ENCODE measurements at places on chromosomes 7 and 10. TPM values are rescaled to one million over a fixed set of nuclear protein-coding genes. Genes with fewer than 3 reads are reported as not detected.

DNA sequence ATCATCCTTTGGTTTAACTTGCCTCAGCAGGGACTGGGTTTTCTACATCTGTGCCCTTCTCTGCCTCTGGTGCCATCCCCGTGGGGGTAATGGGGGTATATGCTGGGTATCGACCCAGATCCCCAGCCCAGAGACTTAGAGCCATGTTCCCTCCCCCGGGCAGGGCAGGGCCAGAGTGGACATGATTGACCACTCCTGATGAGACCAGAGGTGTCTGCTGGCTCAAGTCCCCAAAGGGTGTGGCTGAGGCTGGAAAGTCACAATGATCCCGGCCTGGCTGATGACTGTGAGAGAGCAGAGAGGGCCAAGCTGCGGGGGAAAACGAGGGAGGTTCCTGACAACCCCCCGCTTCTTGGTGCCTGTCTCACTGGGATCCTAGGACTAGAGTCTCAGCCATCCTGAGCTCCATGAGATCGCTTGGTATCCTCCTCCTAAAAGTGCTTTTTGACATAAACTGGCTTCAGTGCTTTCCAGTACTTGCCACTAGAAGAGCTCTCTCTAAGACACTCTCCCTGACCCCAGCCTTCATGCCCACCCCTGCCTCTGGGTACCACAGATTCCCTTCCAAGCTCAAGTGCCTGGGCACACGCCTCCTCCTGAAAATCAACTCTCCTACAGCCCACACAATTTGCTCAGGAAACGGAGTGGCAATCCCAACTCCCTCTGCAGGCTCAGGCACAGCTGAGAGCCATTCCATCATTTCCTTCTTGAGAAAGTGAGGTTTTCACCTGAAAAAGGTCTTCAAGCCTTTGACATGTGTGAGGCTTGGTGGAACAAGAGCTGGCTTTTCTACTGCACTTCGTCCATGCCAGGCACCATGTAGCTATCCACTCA lies 33.9 kb downstream of the DRGX start:
- no peak for DNase-seq

Gene SPDYE2B
- not detected for total RNA-seq

- DNase-seq: no peak
Measured at GRCh38 chr7:44564606-44565005, 9.1 kb downstream of the DDX56 start.

Gene ABCB1
- 5.5 TPM for total RNA-seq

GRCh38 chr10:65891073-65891981 lies 1034.5 kb upstream of the LRRTM3 start:
- DNase-seq: no peak

DNA sequence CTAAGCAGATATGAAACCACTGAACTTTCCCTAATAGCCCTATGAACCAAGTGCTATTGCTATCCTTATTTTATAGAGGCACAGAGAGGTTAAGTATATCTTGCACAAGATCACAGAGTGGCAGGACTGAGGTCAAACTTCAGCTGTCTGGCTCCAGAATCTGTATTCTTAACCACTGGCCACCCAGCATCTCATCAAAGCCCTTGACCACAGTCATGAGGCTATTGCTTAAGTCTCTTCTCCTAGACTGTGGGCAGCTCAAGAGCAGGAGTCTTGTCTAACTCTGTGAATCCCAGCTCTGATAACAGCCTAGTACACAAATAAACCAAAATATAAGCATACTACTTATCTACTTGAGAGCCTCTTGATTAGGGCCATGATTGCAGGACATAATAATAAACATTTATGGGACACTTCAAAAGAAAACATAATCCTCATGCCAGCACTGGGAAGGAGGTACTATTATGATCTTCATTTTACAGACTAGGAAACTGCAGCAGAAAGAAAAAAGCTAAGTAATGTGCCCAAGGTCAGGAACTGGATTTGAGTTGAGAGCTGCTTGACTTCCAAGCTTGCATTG lies 22.4 kb upstream of the SMC3 start:
- DNase-seq: no peak

GRCh38 chr10:100192350-100192749 lies 6.5 kb upstream of the ERLIN1 start:
- no peak for DNase-seq

DNA sequence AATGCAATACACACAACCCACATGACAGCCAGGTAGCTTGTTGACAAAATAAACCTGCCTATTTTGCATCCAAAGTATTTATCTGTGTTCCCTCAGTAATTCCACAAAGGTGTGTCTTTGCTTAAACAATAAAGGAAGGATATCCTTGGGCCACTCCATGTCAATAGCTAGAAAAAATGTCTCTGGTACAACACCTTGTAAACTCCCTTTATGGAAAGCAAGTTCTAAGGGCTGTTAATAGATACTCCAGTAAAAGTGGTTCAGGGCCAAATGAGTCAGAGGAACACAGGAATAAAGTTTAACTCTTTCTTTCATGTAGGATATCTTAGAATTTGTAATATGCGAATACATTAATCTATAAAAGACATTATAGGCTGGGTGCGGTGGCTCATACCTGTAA lies 96.9 kb upstream of the LRRTM3 start:
- no peak for DNase-seq

Gene OSBPL3
- total RNA-seq: 0.96 TPM

Gene LRIT1
- not detected for total RNA-seq

DNA sequence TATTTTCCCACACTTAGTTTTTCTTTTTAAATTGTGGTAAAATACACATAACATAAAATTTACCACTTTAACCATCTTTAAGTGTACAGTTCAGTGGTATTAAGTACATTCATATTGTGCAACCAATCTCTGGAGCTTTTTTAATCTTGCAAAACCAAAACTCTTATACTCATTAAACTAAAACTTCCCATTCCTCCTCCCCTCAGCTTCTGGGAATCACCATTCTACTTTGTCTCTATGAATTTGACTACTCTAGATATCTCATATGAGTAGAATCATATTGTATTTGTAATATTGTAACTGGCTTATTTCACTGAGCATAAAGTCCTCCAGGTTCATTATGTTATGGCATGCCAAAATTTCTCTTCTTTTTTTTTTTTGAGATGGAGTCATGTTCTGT lies 86.4 kb upstream of the JAZF1 start:
- DNase-seq: no peak

- DNase-seq: peak; percentile 81
Measured at GRCh38 chr10:5975641-5976473, 1.5 kb downstream of the IL15RA start.

Gene LIPN
- not detected for total RNA-seq

GRCh38 chr7:51261950-51262795 lies 54.4 kb downstream of the COBL start:
- no peak for DNase-seq

DNA sequence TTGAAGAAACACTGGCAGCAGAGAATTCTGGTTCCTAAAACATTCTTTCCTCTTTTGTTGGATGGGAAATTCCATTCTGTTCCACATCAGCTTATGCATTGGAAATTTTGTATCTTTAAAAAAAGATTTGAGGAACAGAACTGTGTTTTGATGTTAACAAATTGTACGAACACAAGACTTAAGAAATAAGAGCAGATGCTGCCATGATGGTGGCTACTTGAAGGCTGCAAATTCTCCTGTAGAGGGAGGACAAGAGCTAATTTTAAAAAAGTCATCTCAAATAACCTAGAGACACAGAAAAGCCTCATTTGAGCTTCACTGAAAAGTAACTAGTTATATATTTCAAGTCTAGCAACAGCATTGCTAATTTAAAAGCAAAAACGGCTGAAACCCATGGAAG lies 29.8 kb downstream of the NDUFB2 start:
- no peak for DNase-seq

Gene GOLGA7B
- 0.11 TPM for total RNA-seq

- no peak for DNase-seq
Measured at GRCh38 chr7:43612128-43612527, 29.2 kb downstream of the STK17A start.

GRCh38 chr7:157061979-157062378 lies 51.5 kb upstream of the MNX1 start:
- no peak for DNase-seq

Gene ZNF853
- total RNA-seq: 12.2 TPM

Gene CTTNBP2
- total RNA-seq: 3.0 TPM

DNA sequence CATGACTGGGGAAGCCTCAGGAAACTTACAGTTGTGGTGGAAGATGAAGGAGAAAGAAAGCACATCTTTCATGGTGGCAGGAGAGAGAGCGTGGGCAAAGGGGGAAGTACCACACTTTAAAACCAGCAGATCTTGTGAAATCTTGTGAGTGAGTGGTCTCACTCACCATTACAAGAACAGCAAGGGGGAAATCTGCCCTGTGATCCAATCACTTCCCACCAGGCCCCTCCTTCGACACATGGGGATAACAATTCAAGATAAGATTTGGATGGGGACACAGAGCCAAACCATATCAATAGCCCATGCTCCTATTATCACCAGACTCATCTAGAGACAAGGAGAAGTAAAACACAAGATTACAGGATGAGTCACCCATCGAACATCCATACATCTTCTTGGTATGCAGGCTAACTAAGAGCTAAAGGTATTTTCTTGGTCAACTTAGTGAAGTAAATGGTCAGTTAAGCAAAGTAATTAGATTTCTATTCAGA lies 55.3 kb upstream of the YAE1 start:
- no peak for DNase-seq

Gene STARD3NL
- 19.7 TPM for total RNA-seq

Gene SUN3
- total RNA-seq: not detected

Gene OPALIN
- total RNA-seq: not detected

GRCh38 chr10:114957673-114958072 lies 19.7 kb downstream of the TRUB1 start:
- no peak for DNase-seq

Gene PPP1R17
- not detected for total RNA-seq

DNA sequence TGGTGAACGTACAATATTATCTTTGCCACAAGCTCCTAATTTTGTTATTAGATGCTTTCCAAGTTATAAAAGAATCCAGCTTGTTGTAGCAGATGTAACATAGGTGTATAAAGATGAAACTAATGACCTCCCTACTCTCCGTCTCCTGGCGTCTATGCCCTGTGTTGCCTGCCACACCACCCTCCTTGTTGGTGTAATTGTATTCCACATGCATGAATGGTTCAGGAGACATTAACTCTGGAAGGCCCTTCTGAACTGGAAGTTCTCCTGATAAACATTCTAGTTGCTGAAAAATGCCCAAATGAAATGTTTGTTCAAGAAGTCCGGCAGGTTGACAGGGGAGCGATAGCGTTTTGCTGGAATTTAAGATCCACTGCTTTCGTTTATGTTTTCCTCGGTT lies 53.9 kb upstream of the SEPHS1 start:
- DNase-seq: no peak

- DNase-seq: no peak
Measured at GRCh38 chr10:42982891-42983506, 93.9 kb upstream of the RET start.

Gene GHRHR
- total RNA-seq: not detected

Gene JAKMIP3
- total RNA-seq: not detected

Gene OR2A42
- not detected for total RNA-seq

- no peak for DNase-seq
Measured at GRCh38 chr10:17814973-17815372, 5.8 kb downstream of the MRC1 start.

Gene EVX1
- total RNA-seq: not detected

Gene TMEM225B
- 0.43 TPM for total RNA-seq

Gene RBP3
- not detected for total RNA-seq

DNA sequence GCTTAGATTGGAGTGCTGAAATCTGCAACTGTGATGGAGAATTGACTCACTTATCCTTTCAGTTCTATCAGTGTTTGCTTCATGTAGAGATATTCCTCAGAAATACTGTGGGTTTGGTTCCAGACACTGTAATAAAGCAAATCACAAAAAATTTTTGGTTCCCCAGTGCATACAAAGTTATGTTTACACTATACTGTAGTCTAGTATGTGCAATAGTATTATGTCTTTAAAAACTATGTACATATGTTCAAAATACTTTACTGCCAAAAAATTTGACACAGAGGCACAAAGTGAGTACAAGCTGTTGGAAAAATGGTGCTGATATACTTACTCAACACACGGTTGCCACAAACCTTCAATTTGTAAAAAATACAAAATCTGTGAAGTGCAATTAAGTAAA lies 112.5 kb downstream of the EPC1 start:
- DNase-seq: no peak

- DNase-seq: no peak
Measured at GRCh38 chr7:99898836-99899235, 20.5 kb downstream of the TRIM4 start.

DNA sequence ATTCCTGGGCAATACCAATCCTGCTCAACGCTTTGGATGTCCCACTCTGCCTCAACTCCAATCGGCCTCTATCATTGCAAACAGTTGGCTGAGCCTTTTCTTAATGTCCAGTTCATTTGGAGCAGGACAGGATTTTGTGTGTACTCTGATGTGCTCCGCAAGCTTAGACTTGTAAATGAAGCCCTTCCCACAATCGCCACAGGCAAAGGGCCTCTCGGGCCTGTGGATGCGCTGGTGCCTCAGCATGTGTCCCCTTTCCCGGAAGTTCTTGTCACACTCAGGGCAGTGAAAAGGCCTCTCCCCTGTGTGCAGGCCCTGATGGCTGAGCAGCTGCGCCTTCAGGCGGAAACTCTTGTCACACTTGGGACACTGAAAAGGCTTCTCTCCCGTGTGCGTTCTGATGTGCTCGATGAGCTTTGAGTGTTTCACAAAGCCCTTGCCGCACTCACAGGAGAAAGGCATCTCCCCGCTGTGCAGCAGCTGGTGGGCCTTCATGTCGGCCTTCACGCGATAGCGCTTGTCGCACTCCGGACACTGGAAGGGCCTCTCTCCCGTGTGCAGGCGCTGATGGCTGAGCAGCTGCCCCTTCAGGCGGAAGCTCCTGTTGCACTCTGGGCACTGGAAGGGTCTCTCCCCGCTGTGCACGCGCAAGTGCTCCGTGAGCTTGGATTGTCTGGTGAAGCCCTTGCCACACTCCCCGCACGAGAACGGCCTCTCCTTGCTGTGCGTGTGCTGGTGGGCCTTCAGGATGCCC lies 20.0 kb downstream of the ZNF786 start:
- no peak for DNase-seq

- no peak for DNase-seq
Measured at GRCh38 chr10:31836569-31837406, 91.8 kb downstream of the ARHGAP12 start.

Gene C10orf62
- total RNA-seq: not detected

Gene ACADSB
- 1.8 TPM for total RNA-seq

DNA sequence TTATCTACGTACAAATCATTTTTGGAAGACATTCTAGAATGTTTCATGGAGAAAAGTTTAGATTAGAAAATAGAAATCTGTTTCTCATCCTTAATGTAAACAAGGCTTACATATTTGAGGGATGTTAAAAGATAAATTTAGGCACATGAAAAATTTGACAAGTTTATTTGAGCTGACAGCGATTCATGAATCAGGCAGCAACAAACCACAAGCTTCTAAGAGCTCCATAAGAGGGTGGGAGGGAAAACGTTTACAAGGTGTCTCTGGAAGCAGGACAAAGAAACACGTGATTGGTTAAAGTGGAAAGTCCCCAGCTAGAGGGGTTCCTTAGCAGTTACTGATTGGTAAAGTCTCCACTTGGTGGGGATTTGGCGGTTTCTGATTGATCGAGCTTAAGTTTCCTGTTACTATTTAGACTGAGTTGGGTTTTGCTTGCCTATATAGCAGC lies 228.9 kb upstream of the PITRM1 start:
- DNase-seq: no peak
